Activated T-cell treated with anti-CD3 and anti-CD28 coated beads for 1 hour (primary cell): ENCODE measurements at places on chromosomes 2 and 18.

GRCh38 chr2:47459021-47459420 lies 56.1 kb downstream of the MSH2 start:
- DNase-seq: no peak

- DNase-seq: no peak
These were observed 104.3 kb downstream of the PLB1 start for GRCh38 chr2:28600181-28600580.

GRCh38 chr2:96885432-96886347 lies 15.8 kb upstream of the SEMA4C start:
- DNase-seq: no peak

GRCh38 chr2:15315411-15315810 lies 245.7 kb downstream of the NBAS start:
- no peak for DNase-seq

DNA sequence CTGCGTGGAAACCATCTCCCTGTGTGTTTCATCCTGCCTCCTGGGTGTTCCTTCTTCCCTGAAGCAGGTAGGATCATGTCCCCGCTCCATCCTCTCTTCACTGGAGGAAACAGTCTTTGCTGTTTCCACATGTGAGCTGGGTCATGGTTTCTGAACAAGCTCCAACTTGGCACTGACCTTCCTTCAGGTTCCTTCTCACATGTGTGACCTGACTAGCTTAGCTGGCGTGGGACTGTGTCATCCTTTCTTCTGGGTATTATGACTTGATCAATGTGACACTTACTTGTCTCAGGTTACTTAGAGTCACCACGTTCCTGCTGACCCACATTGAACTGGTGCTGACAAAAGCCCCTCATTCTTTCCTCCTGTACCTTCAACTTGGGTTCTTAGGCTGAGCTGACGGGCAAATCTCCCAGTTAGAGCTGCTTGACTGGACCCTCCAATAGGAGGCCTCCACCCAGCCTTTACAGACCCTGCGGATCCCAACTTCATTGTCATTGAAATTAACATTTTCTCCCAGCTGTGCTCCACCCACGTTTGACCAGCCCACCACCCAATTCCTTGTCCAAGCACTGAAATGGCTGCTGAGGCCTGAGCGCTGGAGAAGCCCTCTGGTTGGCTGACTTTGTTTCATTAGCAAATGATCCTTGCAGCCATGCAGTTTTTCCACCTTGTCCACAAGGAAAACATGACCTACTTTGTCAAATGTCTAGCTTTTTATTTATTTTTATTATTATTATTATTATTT lies 128.1 kb downstream of the DDX1 start:
- DNase-seq: no peak

DNA sequence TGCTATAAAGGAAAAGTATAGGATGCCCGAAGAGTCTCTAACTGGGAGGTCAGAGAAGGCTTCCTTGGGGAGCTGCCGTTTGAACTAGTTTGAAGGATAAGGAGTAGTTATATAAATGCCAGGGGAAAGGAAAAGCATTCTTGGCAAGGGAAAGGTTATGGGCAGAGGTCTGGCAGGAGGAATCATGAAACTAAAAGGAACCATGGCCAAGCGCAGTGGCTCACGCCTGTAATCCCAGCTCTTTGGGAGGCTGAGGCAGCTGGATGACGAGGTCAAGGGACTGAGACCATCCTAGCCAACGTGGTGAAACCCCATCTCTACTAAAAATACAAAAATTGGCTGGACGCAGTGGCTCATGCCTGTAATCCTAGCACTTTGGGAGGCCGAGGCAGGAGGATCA lies 100.6 kb upstream of the MSH2 start:
- no peak for DNase-seq

DNA sequence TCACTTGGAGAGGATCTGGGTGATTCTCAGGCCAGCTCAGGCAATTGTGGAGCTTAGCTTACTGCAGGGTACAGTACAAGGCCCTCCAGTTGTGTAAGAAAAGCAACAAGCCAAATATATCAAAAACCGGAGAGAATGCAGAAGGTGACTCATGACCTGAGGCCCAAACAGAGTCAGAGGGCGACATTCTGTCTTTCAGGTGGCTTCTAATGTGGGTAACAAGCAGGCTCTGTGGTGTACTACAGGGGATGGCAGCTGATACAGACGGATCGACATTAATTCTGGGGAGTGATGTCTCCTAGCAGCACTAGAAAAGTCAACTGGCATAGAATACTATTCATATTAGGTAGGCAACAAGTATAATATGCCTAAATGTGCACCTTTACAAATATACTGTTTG lies 219.5 kb upstream of the SOX11 start:
- no peak for DNase-seq

DNA sequence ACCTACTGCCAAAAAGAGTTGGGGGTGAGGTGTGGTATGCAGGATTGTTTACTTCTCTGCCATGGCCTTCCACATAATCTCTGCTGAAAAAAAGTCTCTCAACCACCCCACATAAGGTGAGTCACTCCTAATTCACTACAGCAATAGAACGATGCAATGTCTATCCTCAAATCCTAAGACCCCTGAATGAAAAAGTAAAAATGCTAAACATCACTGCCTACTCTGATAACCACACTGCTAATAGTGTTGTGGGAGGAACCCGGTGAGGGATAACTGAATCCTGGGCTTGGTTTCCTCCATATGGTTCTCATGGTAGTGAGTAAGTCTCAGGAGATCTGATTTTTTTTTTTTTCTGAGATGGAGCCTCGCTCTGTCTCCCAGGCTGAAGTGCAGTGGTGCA lies 252.5 kb downstream of the PIEZO2 start:
- no peak for DNase-seq

DNA sequence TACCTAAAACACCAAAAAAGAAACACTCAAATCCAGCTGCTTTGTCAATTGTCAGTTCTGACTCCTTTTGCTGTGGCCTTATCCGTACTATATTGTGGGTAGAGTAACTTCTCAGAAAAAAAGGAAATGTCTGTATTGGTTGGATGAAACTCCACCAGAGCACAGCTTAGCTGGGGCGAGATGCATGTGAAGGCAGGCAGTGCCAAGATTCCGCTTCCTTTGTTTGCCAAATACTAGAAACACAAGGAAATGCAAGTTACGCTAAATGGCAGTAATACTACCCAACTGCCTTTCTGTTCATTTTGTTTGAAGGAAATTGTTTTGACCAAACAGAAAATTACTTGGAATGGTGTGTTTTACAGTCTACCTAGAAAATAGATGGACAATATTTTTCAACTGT lies 10.0 kb downstream of the KLF11 start:
- DNase-seq: no peak

- no peak for DNase-seq
These were observed 125.9 kb downstream of the GPD2 start for GRCh38 chr2:156562124-156562523.

GRCh38 chr18:48336332-48336731 lies 72.9 kb downstream of the ZBTB7C start:
- no peak for DNase-seq

- DNase-seq: no peak
These were observed 60.1 kb downstream of the SPIRE1 start for GRCh38 chr18:12597760-12598159.

DNA sequence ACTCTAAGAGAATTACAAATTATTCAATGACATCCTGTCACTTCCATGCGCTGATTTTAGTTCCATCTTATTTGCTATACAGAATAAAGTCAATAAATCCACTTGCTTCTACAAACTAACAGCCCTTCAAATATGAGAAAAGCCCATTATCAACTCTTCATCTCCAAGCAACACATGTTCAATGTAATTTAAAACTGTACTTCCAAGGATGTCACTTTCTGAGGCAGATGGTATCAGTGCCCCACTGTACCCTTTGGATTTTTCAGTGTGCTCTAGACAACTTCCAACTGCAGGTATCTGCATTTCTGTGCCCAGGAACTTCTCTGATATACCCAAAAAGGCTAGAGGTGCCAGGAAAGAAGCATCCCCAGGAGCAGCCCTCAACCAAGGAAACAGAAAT lies 87.6 kb downstream of the SMAD2 start:
- DNase-seq: no peak

DNA sequence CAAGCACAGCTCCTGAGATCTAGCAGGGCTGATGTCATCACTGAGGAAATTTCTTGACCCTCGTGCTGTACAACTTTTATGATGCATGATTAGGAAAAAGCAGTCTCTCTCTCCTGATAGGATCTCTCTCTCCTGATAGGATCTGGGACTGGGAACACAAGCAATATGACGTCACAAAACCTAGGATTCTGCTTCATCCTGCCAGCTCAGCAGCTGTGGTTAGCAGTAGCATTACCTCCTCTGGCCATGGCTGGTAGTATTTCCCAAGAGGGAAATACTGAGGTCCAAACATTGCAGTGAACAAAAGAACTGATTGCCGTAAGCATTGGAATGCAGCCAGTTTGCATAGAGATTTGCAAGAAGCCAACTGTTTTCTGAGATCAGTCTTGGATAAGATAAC lies 521.2 kb upstream of the POU3F3 start:
- DNase-seq: no peak

GRCh38 chr2:28294451-28294850 lies 98.2 kb upstream of the FOSL2 start:
- DNase-seq: no peak

DNA sequence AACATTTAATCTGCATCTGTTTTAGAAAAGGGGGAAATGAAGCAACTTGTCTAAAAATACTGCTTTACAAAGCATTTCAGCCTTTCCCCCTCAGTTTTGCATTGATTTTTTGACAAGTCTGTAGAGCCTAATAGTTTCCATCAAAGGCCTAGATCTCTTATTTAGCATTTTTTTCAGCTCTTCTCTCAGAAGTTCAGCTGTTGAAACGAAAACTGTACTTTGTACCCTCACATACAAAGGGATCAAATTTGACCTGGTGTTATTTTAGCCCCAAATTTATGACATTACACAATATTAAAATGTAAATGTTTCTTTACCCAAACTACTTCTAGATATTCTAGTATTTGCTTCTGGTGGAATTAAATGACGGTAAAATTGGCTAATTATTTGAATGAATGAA lies 13.0 kb downstream of the YPEL5 start:
- DNase-seq: no peak

GRCh38 chr2:61117534-61117933 lies 44.5 kb upstream of the C2orf74 start:
- no peak for DNase-seq

- no peak for DNase-seq
These were observed 29.4 kb upstream of the REEP1 start for GRCh38 chr2:86366651-86367498.

DNA sequence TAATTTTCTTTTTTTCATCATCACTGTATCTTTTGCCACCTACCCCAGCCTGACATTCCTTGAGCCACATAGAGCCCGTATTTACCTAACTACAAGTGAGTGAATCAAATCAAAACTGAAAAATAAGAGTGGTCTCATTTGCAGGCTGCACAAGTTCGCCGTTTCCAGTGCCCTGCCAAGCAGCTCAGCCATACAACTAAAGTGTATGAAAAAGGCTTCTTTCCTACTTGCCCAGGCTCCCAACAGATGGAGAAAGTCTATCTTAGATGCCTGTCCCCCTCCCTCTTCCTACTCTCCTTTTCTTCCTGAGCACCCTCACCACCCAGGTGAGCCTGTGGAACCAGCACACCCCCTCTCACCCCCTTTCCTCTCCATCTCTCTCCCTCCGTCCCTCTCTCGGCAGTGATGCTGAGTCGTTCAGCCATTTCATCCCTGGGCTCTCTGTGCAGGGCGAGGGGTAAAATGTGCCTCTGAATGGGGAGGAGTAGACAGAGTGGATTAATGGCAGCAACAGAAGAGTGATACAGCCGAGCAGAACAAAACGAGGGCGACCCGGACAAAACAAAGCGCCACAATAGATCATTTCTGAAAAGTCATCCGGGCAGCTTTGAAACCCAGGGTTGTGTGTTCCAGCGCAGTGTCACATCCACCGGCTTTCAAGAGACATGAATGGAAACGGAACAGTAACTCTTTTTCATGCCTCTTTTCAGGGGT lies 65.0 kb upstream of the POU3F3 start:
- no peak for DNase-seq

DNA sequence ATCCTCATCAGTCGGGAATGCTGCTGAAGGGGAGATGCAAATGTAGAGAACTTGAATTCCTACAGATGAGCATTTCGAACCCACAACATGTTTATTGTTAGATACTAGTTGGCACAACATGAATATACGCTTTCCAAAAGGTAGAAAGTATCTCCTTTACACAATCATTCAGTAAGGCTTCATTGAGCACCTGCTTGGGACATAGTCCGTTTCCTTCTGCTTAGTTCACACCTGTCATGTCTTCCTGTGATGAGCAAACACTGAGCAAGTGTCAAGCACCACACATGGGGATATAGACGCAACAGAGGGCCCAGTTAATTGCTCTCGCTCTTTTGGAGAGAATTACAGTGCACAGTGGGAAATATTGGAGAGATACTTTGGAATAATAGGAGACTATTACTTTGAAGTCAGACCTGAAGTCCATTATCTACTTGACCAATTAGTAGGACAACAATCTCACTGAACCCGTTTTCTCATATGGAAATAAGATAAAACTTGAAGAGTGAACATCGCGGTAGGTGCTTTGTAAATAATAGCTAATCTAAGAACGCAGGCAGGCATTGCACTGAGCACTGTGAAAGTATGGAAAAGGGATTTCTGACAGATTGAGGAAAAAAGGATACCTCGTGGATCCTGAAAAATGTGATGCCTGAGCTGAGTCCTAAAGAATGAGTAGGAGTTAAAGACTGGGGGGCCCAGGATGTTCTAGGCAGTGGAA lies 1.2 kb downstream of the CPSF3 start:
- no peak for DNase-seq

- DNase-seq: no peak
These were observed 48.8 kb downstream of the ANKMY1 start for GRCh38 chr2:240508832-240509545.

GRCh38 chr2:230512955-230513748 lies 97.2 kb downstream of the SP100 start:
- DNase-seq: no peak

DNA sequence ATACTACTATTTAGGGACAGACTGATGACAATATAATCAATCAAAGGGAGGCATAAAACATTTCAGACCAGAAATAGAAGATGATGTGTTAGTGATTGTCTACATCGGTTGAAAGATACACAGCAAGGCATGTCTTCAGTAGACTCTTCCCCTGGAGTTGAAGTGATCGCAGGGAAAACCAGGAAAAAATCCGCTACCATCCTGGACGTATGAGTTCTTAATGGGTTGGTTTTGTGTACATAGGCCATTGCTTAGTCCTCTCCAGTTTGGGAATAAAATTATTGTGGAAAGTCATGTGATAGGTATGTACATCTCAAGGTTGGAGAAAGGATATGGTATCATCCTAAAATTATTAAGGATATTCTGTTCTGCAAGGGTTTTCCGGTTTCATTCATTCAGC lies 4.3 kb downstream of the APCDD1 start:
- no peak for DNase-seq

- DNase-seq: no peak
These were observed 92.6 kb upstream of the TMEM18 start for GRCh38 chr2:769771-770170.

GRCh38 chr2:127448526-127448925 lies 30.3 kb downstream of the PROC start:
- DNase-seq: no peak
